ENCODE measurements at places on chromosomes 16 and 17.

GRCh38 chr16:30953111-30953510, 4.2 kb downstream of the ORAI3 start:
- DNase-seq: no peak

GRCh38 chr16:26911436-26911835, 155.3 kb upstream of the C16orf82 start:
- no peak for DNase-seq

DNA sequence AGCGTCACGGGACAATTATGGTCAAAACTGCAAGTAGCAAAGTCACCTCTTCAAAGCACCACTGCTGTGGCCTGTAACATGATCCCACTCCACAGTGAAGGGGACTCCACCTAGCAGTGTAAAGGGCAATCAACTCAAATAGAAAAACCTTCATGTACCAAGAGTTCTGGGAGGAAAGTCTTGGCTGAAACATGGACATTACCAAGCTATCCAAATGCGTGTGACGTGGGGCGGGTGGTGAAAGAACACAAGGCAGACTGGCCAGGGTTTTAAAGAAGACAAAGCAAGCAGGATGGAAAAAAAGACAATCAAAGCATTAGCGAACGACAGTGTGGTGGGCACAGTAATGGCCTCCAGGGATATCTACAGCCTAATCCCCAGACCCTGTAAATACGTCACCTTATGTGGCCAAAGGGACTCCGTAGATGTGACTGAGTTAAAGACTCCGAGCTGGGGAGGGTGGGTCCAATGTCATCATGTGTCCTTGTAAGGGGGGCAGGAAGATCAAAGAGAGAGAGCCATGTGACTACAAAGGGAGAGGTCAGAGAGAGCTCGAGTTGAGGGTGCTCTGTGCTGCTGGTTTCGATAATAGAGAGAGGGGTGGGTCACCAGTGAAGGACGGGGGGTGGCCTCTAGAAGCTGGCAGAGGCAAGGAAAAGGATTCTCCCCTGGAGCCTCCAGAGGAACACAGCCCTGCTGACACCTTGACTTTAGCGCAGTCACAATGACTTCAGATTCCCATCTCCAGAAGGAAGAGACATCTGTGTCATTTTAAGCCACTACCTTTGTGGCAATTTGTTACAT, 6.0 kb downstream of the HSDL1 start:
- no peak for DNase-seq

GRCh38 chr17:17749025-17749772, 67.9 kb downstream of the RAI1 start:
- no peak for DNase-seq

GRCh38 chr16:30895627-30896260, 670 bp upstream of the CTF1 start:
- DNase-seq: no peak

DNA sequence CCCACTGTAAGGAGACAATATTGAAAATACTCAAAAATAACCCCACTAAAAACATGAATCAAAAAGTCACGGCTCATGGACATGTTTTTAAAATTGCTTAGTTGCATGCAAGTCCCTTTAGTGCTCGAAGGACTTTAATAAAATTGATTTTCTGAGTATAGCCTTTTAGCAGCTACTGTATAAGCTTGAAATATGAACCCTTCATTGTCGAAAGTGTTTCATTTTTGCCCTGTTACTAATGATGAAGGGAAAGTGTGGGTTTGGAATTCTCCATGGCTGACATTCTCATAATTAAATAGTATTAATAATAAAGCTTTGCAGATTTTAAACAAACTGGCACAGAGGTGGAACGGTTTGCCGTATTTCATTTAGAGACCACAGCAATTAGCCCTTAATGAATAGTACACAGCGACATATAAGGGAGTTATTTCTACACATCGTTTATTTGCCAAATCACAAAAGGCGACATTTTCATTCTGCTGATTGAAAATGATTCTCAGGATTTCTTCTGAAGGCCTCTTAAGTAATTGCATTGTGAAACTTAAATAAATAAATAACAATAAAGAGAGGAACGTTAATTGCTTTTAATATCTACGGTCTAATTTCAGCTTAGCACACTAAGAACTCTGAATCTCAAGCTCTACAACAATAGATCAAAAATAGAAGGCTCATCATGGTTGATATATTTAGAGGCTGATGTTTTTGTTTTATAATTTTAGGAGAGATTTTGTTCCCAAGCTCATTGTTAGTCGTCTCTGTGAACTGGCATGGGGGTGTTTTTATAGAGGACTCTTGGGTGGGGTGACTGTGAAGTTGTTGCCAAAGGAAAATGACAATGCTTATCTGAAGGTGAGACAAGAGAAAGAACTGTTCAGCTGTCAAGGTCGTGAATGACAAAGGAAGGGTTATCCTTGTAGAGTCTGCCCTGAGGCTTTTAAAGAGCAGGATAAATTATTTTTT, 60.6 kb downstream of the IRX6 start:
- no peak for DNase-seq

DNA sequence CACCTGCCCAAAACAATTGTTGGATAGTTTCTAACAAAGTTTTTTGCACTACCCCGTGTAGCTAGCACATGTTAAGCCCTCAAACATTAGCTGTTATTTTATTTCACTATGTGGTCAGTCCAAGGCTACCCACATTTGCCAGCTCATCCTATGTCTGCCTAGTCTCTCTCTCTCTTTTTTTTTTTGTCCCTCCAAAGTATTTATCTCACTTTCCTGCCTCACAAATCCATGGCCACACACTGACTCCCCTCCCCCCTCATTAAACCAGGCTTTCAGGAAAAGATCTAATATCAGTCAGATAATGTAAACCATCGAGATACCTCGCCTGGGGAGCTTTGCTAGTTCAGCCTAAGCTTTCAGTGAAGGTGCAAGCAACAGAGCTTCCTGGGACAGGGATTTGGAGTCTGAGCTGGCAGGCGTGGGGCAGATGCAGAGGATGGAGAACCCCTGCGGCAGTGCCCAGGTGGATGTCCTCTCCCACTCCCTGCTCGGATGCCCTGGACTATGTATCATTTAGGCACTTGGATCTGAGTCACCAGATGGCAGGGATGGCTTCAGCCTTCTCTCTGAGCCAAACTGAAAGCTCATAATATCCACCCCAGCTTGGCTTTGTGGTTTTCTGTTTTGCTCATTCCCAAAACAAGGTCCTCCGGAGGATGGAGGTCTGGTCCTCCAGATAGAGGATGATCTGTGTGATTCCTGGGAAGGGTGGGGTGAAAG, 73.7 kb upstream of the FOXF1 start:
- no peak for DNase-seq

DNA sequence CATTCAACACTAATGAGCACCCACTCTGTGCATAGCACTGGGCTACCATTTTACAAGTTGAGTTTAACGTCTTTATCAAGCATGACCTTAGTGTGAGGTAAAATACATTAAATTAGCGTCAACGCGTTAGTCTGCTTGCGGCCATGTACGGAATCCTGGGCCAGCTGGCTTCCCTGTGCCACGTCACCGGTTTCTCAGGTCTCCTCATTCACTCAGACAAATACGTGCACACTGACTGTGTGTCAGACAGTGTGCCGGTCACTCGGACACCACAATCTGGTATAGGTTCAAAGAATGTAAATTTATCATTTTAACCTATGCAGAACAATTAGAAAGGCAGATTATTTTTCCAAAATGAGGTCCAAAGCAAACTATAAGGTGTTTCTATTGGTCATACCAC, 21.4 kb upstream of the YWHAE start:
- DNase-seq: no peak

DNA sequence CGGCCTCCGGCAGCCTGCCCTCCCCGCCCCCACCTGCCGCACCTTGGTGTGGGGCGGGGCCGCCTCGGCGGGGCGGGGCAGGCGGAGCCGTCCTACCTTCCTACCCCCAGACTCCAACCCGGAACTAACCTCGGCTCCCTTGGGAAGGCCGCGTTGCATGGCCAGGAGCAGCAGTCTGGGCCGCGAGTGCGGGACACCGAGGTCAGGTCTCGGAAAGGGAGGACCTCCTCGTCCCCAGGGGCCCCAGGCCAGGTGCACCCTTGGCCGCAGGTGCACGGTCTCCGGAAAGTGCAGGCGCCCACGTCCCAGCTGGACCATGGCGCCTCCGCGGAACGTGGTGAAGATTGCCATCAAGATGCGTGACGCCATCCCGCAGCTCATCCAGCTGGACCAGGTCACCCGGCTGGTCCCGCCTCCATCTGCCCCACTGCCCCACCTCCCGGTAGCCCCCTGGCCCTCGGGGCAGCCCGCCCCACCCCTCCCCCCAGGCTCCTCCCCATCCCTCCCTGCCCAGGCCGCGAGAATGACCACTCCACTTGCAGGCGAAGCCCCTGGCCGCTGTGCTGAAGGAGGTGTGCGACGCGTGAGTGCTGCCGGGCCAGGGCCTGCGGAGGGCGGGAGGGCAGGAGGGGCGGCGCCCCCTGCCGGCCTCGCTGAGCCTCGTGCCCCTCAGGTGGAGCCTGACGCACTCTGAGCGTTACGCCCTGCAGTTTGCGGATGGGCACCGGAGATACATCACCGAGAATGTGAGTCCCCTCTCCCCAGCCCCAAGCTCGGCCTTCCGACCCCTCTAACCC, at the start of gene ELMO3:
Gene ELMO3 (plus strand): TSS at position 121 of the 797 bp plus-strand sequence. CDS start 196 bp downstream, at position 317.
- no peak for DNase-seq

GRCh38 chr16:77414752-77415231, 20.0 kb downstream of the ADAMTS18 start:
- no peak for DNase-seq

DNA sequence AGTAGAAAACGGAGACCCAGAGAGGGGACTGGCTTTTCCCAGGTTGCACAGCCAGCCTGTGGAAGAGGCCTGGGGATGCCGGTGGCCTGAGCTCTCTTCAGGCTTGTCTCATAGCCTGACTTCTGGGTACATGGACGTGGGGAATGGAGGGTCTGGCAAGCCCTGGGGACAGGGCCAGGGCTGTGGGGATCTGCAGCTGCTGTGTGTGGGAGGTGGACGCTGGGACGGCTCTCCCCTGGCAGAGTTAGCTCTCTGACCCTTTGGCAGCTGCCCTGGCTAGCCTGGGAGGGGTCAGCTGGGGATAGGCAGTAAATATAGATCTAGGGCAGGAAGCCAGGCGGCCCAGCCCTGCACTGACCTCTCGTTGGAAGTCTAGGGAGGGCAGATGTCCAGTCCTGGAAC, 20.5 kb downstream of the SLC4A1 start:
- no peak for DNase-seq

GRCh38 chr16:89422905-89423630, 67.3 kb downstream of the ANKRD11 start:
- no peak for DNase-seq

- peak; percentile 83 for DNase-seq
Observed at GRCh38 chr16:84672276-84673202, 24.2 kb downstream of the KLHL36 start.

DNA sequence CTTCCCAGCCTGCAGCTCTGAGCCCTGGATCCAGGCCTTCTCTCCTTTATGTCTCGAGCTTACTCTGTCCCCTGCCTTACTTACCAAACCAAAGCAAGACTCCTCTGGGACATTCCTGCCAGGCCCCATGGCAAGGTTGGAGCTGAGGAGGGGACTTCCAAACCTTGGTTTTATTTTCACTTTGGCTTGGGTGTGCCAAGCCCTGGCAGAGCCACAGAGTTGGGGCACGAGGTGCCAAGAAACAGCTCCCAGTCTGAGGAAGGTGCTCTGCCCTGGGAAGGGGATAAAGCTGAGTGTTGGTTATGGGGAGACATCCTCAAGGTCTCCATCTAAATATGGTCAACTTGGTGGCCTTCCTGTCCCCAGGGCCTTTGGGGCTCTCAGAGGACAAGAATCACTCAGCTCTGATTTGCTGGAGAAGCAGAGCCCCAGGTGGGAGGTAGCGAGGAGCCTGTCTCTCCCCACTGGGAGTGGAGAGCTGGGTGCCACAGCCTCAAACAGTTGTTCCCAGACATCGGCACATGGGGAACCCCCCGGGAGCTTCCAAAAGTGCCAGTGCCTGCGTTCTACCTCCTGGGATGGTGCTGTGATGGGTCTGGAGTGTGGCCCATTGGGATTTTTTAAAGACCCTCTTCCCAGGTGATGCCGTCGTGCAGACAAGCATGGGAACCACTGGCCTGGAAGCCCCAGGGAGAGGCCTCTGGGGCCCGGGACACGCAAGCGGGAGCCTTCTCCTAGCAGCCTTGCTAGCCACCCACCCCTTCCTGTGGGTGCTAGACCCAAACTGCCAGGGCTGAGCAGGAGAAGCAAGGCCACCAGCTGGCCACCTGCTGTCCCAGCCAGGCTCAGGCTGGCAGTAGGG, 10.3 kb downstream of the NLRC5 start:
- no peak for DNase-seq

DNA sequence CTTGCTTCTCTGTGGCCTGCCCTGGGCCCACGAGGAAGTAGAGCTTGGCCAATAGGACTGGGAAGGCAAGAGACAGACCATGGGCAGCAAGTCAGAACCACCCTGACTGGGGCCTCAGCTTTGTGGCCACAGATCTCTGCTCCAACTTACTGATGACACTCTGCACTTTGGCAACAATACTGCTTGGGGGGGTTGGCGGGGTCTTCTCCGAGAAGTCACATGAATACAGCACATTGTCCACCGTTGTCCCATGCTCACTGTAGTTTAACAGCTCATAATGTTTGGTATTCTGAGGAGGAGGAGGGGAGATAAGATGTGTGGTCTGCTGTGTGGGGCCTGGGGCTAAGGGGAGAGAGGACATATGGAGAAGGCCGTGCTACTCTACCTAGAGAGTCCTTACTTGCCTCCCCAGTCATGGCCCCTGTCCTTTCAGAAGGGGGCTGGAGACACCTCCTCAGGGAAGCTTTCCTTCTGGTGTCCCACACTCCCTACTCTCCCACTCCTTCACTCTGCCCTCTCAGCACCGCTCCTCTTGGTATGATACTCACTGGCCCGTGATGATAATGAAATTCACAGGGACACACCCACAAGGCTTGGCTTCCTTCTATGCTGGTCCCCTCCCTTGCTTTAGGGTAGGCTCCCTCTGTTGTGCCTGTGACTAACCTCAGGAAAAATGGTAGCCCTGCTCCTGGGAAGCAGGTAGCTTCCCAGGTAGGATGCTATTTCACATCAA, 4.0 kb upstream of the DHRS13 start:
- no peak for DNase-seq

- no peak for DNase-seq
Observed at GRCh38 chr16:2054543-2055245, 6.9 kb downstream of the TSC2 start.

- no peak for DNase-seq
Observed at GRCh38 chr17:40857535-40857934, 9.5 kb downstream of the KRT12 start.

- peak; percentile 95 for DNase-seq
Observed at GRCh38 chr17:74430706-74431567, 951 bp upstream of the GPRC5C start.

DNA sequence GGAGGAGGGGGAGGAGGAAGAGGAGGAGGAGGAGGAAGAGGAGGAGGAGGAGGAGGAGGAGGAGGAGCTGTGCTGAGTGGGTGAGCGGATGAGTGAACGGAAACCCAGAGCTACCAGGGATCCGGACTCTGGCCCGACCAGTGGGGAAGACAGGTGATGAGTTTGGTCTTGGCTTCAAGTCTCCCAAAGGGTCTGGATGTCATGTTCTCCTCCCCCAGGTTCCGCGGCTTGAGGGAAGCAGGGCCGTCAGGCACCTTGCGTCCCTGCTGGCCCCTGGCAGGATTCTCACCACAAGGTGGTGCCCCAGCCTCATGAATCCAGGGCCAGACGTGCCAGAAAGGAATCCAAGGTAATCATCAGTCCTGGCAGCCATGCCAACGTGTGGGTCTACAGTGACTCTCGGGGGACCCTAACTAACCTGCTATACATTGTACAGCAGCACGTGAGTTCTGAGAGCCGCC, 13.5 kb upstream of the ABAT start:
- peak; percentile 73 for DNase-seq
